T-helper 22 cell (primary cell): ENCODE measurements at places on chromosomes 2 and 18.

DNA sequence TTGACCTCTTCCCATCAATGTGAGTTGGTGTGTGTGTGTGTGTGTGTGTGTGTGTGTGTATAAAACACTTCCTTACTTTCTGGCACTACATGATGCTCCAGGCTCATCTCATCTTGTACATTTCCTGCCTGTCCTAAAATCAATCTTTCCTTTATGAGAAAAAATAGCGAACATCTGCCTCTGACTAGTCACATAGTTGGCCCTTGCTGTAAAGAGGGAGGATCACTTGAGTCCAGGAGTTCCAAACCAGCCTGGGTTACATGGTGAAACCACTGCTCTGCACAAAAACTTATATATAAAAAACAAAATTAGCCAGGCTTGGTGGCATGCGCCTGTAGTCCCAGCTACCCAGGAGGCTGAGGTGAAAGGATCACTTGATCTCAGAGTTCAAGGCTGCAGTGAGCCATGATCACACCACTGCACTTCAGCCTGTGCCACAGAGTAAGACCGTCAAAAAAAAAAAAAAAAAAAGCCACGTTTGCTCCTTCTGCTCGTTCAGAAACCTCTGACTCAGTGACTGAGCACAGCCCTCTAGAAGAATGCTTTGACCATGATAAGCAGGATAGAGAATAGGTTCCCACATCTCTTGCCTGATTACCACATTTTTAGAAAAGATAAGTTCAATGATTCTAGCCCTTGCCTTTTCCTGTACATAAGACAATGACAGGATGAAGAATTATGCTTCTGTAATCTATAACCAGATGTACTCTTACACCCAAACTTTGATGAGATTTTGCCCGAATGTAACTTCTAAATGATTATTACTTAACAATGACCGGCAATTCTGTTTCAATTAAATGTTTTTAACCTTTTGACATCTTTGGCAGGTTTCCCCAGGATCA is 45.2 kb upstream of the ST3GAL5 start:
- DNase-seq, result no peak

GRCh38 chr2:233418761-233419546 is 64.7 kb downstream of the DGKD start:
- DNase-seq, result peak; percentile 54

DNA sequence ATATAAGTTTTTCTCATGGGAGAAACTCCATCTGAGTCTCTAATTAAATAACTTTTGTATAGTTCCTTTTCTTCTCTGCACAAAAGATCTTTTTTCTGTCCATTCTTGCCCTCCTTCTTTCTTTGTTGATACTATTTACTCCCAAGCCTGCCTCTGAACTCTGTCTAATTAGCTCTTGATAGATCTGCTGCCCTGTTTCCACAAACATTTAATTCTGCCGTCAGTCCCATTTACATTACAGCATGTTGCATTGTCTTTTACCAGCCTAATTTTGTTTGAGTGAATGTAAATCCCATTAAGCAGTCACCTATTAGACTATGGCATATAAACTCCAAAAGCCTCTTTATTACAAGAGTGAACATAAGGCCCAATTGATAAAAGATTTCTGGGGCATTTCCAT is 254.4 kb downstream of the ERBB4 start:
- DNase-seq, result no peak

GRCh38 chr18:22547807-22548561 is 130.3 kb upstream of the CTAGE1 start:
- DNase-seq, result no peak

- DNase-seq, result no peak
Observed at GRCh38 chr2:623130-623922, 53.9 kb downstream of the TMEM18 start.

- no peak for DNase-seq
Observed at GRCh38 chr2:122412360-122412759, 656.9 kb downstream of the TSN start.

GRCh38 chr2:223669453-223670225 is 67.5 kb upstream of the SCG2 start:
- DNase-seq, result no peak

DNA sequence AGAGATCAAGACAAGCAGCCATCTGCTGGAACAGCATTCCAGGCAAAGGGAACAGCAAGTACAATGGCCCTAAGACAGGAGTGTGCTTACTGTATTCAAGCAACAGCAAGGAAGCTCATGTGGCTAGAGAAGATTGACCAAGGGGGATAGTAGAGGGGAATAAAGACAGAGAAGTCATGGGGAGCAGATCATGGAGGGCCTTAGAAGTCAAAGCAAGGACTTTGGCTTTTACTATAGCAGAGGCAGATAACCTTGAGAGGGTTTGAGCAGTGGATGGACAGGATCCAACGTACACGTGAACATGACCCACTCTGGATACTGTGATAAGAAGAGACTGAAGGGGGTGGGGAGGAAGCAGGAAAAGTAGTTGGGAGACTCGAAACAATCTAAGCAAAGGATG is 26.9 kb downstream of the SP5 start:
- no peak for DNase-seq

DNA sequence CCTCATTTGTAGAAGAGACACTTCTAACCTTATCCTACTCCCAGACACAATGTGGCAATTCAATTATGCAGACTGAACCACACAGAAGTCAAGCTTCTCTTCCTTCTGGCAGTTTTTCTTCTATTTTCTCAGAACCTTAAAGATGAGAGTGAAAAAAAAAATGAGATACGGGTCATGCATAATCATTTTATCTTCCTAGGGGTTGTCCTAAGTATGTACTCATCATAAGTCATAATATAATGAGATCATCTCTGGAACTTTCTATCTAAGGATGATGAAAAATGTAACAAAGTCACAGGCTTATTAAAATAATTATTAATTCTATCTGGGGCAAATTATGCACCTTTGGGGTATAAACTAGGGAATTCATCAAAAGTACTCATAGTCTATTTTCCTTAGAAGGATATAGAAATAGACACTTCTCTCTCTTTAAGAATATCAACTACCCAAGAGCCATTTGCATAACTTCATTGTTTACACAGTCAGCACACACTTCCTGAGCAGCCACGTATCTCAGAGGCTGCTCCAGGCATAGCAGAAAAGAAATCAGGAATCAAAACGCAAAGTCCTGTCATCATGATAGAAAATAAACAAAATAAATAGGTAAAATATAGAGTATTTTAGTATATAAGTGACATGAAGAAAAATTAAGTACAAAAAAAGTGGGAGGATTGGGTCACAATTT is 345.9 kb upstream of the SPHKAP start:
- DNase-seq, result no peak

GRCh38 chr2:98793897-98794830 is 63.2 kb upstream of the MGAT4A start:
- DNase-seq, result no peak

- no peak for DNase-seq
Observed at GRCh38 chr2:128775914-128776285, 457.2 kb upstream of the HS6ST1 start.

- DNase-seq, result no peak
Observed at GRCh38 chr2:192068966-192069365, 125.8 kb downstream of the TMEFF2 start.

DNA sequence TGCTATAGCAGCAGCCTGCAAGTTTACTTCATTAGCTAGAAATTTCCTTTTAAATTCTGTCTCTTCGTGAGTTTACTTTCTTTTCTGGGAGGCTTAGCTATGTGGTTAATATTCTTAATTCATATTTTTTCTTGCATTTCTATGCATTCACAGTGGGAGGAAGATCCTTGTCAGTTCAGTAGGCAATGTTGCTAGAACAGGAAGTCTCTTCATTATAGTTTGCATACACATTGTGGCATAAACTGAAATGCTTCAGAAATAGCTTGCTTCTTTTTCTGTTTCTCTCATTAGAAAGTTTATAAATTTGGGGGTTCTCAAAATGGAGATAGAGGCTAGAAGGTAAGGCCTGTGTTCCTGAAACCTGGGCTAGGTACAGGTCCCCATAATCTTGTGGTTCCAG is 8.1 kb upstream of the ARHGAP15 start:
- no peak for DNase-seq

DNA sequence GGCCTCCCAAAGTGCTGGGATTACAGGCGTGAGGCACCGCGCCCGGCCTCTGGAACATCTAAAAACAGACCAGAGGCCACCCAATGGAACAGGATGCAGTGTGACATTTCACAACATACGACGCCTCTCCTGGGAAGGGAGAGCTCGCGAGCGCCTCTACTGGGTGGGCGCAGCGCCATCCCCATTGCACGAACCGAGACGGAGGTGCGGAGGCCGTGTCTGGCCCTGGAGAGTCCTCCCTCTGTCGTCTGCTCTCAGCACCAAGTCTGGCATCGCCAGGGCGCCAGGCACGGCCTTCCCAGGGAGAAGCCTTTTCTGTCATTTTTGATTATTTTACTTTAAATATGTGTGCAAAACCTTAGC is 9.4 kb upstream of the GBX2 start:
- DNase-seq, result no peak

DNA sequence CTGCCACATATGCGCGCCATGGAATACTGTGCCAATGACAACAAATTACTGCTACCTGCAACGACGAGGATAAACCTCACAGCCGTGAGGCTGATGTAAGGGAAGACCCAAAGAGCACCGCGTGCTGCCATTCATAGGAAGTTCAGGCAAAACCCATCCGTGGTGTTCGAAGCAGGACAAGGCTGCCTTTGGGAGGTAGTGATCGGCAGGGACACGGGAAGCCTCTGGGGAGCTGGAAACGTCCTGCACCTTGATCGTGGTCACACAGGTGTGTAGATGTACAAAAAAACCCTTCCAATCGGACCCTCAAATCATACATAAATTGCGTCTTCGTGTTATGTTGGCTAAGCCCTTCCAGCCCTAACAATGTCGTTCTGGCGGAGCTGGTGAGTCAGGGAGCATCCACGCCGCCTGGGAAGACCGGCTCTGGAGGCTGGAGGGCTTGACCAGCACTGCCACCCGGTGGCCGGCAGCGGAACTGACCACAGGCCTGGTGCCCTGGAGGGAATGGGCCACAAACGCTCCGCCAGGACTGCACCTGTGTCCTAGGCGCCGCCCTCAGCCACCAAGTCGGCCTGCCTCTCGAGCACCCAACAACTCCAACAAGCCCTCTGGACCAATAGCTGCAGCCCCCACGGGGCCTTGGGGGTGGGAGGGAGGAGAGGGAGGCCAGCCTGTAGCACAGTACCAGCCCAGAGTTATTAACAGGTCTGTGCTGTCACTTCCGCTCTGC is 4.1 kb upstream of the NEURL3 start:
- no peak for DNase-seq

- no peak for DNase-seq
Observed at GRCh38 chr18:50286391-50287027, 983 bp downstream of the CXXC1 start.

GRCh38 chr2:229831805-229832509 is 89.9 kb downstream of the TRIP12 start:
- DNase-seq, result no peak

- no peak for DNase-seq
Observed at GRCh38 chr2:45390861-45391260, 220.2 kb downstream of the SRBD1 start.

- peak; percentile 65 for DNase-seq
Observed at GRCh38 chr2:230416061-230416721, at the start of gene SP100. TSS of gene SP100 (plus strand) at chr2:230416201. CDS start at chr2:230416297, 96 bp downstream.

DNA sequence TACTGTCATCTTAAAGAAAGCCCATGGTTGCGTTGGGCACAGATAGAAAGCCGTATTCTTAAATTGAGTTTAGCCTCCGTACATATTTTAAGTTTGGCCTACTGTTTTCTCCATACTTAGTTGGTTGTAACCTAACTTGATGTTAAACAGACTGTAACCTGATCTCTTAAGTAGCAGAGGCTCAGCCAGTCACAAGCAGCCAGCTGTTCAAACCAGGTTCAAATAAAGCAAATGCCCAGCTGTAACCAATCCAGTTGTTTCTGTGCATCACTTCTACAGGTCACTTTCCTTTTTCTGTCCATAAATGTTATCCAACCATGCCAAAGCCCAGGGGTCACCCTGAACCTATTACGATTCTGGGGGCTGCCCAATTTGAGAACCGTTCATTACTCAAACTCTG is 10.0 kb upstream of the THADA start:
- no peak for DNase-seq

- DNase-seq, result no peak
Observed at GRCh38 chr18:58788971-58789875, 75.5 kb upstream of the ZNF532 start.

DNA sequence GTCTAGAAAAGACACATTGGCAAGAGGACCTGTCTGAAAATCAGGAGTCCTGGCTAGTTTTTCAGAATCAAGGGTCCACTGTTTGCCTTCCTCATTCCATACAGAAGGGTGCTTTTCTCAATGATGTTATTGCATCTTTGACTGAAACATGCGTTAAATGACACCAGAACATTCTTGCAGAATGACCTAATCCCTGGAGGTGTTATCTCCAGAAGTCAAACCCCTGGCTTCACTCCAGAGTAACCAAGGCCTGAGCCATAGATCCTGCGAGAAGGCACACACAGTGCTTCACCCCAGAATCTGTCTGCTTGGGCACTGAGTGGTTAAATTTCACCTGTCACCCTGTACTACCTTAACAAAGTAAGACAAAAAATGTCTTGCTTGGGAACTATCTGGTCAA is 1055.2 kb upstream of the FANCL start:
- no peak for DNase-seq

- DNase-seq, result no peak
Observed at GRCh38 chr2:119431155-119431975, at the start of gene TMEM37. TSS of gene TMEM37 (plus strand) at chr2:119431854. CDS start at chr2:119431904, 50 bp downstream.

GRCh38 chr2:86171295-86171694 is 24.0 kb downstream of the IMMT start:
- no peak for DNase-seq

- DNase-seq, result no peak
Observed at GRCh38 chr2:85288244-85288725, 39.5 kb downstream of the TGOLN2 start.

DNA sequence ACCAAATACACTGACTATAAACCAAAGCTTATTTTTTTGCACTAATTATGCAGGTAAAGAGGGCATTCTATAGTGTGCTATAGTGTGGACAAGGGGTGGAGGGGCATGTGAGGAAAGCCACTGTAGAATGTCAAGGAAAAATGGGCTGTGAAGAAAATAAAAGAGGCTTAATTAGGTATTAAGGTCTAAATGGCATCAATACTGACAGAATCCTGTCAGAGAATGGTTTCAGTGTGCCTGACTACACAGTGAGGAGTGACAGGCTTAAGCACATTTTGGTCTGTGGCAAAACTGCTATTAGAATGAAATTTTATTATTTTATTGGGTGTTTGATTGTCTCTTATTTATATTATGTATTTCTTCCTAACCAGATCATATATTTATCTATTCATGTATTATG is 787.6 kb upstream of the CELF4 start:
- no peak for DNase-seq

GRCh38 chr2:221337957-221338685 is 234.0 kb downstream of the EPHA4 start:
- no peak for DNase-seq

GRCh38 chr2:98140210-98140609 is 53.2 kb downstream of the VWA3B start:
- DNase-seq, result no peak
